ENCODE measurements at places on chromosomes 12 and 14. TPM values are rescaled to one million over a fixed set of nuclear protein-coding genes. Genes with fewer than 3 reads are reported as not detected.

DNA sequence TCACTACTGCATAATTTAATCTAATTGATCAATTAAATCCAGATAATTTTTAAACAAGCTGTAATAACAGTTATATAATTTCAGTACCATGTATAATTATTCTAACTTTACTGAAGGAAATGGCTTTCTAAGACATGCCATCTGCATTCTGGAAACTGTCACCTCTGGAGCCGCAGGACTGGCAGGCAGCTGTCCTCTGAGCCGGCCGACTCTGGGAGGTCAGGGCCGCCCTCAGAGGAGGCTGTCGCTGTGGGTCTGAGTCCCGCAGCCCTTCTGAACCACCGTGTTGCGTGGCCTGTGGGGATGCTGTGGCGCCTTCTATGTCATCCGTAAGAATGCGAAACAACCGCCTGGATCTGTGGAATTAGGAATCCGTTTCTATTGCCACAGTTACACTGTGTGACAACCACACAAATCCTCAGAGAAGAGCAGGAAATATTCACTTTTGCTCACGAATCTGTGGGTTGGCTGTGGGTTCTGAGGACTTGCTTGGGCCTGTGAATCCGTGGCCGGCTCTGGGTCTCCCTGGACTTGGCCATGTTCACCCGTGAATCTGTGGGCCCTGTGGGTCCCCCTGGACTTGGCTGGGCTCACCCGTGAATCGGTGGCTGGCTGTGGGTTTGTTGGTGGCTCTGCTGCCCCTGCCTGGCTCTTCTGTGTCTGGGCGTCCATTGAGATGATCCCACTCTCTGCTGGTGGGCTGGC is 17.2 kb upstream of the GALNT9 start:
- DNase-seq: no peak

- DNase-seq: no peak
These were observed 7.0 kb downstream of the CSRNP2 start for GRCh38 chr12:51076236-51076930.

The ARHGEF25 gene
- 16.2 TPM for total RNA-seq

- no peak for DNase-seq
These were observed 13.7 kb upstream of the AJUBA start for GRCh38 chr14:22995889-22996625.

- DNase-seq: no peak
These were observed 17.1 kb downstream of the CDKL1 start for GRCh38 chr14:50379563-50379962.

DNA sequence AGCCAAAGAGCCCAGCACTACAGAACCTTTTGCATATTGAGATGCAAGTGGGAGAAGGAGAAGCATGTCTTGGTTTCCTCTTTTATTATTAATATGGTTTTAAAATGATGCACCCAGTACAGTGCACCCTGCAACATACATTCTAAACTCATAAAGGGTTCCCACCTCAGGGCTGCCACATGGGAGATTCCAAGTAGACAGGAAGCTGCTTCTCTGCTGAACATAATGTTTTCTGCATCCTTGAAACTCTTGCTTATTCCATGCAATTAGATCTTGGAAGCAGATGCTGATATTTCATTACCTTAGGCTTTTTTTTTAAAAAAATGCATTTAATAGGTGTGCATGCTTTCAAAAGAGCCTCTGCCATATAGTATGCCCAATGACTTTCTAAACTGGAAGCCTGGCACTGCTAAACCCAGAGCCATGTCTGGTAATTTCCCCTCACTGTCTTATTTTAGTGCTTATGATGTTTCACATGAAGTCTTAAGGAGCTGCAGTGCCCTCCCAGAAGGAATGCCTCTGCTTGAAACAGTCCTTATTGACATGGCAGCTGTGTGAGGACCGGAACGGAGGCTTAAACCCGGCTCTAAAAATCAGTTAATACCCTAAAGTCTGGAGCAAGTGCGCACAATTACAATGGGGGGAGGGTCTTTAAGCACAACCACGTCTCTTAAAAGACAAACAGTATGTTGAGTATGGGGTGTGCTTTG is 2.0 kb upstream of the SIX1 start:
- no peak for DNase-seq

DNA sequence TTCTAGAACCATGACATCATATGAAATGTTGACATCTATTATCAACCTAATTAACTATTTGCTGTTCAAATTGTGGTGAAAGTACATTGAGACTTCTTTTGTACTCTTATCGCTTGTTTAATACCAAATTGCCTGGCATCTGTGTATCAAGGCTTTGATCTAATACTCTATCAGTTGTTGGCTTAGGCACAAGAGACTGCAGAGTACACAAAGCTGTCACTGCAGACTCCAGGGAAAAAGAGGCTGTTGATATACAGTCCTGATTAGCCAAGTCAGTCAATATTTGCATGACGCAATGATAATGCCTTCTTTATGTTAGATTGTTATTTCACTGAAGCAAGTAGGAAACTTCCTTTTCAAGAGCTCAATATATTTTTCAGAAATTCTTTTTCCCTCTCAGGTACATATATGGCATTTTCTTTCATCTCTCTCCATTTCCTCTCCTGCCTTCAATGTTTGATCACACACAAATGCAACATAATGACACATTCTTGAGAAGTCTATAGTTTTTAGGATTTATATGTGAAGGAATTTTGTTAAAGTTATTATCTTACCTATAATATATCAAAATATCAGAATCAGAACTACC is 32.3 kb upstream of the PTCSC3 start:
- no peak for DNase-seq

DNA sequence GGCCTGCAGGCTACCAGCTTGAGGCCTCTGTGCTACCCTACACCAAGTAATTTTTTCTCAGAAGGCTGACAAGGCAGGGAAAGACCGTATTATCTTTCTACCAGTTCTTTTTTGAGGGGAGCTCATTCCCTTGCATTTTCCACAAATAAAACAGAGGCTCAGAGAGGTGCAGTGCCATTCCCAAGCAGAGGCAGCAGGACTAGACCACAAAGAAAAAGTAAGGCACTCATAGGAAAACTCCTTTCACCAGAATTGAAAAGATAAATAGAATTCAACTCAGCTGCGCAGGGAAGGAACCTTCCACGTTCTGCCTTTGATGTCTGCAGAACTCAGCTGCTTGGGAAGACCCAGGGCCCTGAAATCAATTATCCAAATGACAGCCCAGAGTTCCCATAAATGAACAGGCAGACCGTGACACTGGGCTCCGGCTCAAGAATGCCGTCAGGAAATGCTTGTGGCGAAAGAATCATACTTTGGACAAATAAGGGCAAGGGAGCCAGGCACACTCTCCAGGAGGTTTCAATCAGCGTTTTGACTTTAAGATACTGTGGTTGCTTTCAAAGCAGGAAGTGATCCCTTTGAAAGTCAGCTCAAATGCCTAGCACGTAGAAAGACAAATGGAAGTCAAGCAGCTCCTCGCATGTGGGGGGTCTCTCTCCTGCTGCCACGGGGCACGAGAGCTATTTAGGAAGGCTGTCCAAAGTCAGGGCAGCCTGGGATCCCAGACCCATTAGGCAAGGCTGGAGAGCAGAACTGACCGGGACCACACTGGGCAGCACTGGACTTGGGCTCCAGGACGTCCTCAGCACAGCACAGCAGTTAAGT is 14.0 kb downstream of the KCTD10 start:
- peak; percentile 74 for DNase-seq

DNA sequence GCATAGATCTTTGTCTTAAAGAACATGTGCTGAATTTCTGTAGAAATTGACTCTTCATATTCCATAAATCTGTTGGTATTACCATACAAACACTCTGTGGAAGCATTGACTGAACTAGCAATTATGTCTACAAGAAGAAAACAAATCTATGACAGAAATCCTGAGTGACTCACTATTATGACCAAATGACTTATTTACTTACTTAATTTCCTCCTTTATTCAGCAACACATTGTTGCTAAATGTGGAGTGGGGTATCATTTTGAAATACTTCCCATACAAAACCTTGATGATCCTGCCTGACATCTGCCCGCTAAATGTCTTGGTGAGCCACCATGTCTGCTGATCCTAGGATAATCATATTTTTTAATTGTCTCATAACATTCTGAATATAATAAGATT is 99.1 kb upstream of the SLCO1C1 start:
- no peak for DNase-seq

- peak; percentile 47 for DNase-seq
These were observed 882 bp downstream of the HECTD1 start for GRCh38 chr14:31206536-31207286.

DNA sequence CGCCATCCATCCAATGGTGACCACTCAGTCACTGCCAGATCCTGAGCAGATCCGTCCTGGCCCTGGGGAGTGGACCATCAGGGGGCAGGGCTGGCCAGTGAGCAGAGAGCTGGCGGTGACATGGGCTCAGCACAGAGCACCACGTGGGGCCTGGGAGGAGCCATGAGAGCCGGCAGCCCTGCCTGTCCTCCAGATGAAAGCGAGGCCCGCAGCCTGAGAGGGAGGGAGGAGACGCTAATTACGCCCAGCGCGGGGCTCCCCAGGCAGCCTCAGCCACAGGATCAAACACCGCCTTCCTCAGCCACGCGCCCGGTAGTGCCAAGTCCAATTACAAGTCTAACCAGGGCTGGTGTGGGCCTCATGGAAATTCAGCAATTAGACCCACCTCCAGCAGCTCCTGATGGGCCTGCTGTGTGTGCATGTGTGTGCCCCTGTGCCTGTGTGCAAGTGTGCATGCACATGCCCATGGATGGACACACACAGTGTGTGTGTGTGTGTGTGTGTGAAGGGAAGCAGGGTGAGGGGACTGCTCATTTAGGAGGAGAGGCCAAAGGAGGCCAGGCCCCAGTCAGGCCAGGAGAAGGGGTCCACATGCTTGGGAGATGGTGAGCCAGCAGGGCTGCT is 68.0 kb downstream of the KIF26A start:
- DNase-seq: peak; percentile 67

DNA sequence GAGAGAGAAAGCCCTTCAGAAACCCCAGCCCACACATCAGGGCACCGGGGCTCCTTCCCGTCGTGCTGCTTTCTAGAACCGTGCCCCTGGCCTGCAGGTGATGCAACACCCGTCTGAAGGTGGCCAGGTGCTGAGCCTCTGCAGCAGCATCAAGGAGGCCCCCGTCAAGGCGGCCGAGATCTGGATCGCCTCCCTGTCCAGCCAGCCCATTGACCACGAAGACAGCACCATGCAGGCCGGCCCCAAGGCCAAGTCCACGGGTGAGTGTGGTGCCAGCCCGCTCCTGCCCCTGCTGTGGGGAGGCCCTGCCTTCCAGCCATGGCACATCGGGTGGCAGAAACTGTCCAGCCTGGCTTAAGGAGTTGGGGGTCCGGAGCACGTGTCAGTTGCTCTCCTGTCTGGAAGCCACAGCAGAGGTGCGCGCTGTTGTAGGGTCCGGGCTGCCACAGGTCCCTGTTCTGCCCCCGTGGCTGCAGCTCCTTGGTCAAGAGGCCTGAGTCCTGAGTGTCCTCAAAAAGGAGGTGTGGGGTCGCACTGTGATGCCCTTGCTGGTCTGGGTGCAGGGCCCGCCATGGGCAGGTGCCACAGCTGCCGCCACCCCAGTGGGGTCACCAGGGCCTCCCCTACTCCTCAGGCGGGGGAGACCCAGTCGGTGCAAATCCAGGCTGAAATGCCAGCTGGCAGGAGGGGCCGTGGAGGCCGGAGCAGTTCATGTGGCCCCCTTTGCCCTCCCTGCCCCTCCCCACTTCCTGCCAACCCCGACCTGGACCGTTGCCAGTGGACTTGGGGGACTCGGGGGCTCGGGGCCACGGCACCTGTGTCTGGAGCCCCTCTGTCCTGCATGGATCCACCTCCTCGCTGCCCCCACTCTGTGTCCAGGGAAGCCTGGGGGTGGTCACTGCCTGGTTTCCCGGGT is 31.0 kb upstream of the TEX22 start:
- DNase-seq: no peak

- DNase-seq: no peak
These were observed 41.0 kb upstream of the DICER1 start for GRCh38 chr14:95198320-95198719.

GRCh38 chr12:54390668-54391551 is 6.4 kb upstream of the ZNF385A start:
- peak; percentile 69 for DNase-seq
